ENCODE measurements at places on chromosomes 5 and 9. TPM values are rescaled to one million over a fixed set of nuclear protein-coding genes. Genes with fewer than 3 reads are reported as not detected.
A peak's percentile ranks its signal among the peaks of the same experiment; 100 is the strongest.

PDLIM4 gene
- 8.5 TPM for total RNA-seq

NPDC1 gene
- 116 TPM for total RNA-seq

PRRC2B gene
- 350 TPM for total RNA-seq

PLCXD3 gene
- total RNA-seq, result 0.26 TPM

PKD2L2 gene
- total RNA-seq, result not detected

CCDC183 gene
- total RNA-seq, result 1.2 TPM

CCDC152 gene
- 2.8 TPM for total RNA-seq

DNA sequence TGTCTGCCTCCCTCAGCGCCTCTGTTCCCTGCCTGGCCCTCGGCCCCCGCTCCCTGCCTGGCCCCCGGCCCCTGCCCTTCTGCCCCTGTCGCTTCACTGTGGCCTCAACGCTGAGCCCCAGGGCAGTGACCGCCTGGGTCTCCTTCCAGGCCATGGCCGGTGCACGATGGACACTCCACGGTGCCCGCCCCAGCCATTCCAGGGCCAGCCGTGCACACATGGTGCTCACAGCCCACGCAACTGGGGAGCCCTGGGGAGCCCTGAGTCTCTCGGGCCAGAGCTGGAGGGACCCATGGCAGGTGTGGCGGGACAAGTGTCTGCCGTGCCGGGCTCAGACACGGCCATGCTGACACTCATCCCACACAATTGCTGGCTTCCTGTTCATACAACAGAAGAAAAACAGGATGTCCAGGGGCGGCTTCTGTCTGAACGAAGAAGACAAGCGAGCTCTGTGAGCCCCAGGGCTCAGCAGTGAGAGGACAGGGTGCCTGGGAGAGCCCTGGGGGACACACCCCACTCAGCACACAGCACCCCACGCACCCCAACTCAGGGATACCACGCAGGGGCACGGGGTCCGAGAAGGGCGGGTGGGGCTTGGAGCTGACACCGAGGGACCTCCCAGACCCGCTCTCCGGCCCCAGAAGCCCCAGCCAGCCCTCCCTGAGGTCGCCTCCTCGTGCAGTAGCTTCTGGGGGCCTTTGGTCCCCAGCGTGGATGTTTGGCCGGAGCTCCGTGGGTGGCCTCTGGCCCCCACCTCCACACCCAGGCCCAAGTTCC is 35.7 kb downstream of the EXD3 start:
- H3K4me3 ChIP-seq, result no peak overlapping the region
- no peak for DNase-seq
- peaks cover 8% of the 10 kb centered on the region for H3K27me3 ChIP-seq

DNA sequence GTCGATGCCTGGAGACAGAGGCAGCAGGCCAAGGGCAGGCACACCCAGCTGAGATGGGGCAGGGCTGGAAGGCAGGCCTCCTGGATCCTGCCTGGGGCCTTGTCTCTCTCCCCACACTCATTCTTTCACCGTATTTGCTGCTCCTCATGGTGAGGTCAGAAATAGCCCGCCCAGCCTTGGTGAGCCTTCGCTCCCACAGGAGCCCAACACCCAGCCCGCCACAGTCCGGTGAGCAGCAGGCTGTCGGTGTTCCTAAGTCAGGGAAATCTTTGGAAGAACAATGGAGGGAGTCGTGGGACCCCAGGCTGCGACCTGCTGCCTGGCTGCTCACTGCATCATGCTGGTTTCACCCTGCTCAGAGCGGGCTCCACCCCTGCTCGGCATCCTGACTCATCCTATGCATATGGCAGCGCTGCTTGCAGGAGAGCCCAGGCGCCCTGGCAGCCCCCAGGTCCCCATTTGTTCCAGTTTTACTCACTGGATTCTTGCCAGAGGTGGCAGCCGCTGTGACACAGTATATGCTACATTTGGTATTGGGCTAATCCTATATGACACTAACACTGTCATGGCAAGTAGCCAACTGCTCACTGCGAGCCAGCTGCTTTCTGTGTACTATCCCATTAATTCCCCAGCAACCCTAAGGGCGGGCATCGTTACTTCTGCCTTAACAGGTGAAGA is 53.2 kb upstream of the NCS1 start:
- H3K4me1 ChIP-seq, result peaks cover 22% of the 10 kb centered on the region
- peaks cover 31% of the 10 kb centered on the region for H3K36me3 ChIP-seq
- no peak overlapping the region for H3K4me3 ChIP-seq
- no peak overlapping the region for H3K27ac ChIP-seq

- no peaks in the 10 kb centered on the region for H3K36me3 ChIP-seq
- H3K4me1 ChIP-seq, result peaks cover 3% of the 10 kb centered on the region
- DNase-seq, result no peak
- H3K4me3 ChIP-seq, result no peak overlapping the region
- H3K27ac ChIP-seq, result no peak overlapping the region
- H3K27me3 ChIP-seq, result no peaks in the 10 kb centered on the region
Measured at GRCh38 chr5:67187006-67187715, 9.4 kb downstream of the CD180 start.

DNA sequence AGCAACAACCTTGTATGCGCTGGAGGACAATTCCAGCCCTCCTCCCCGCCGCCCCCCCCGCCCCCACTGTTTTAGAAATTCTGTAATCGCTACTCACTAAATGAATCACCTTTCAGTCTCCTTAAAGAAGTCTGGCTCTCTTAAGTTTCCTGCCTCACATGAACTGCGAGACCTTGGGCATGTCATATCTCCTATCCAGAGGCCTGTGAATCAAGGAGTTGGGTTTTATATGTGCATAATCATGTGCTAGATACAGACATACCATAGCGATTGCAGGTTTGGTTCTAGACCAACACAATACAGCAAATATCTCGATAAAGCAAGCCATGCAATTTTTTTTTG is 337 bp upstream of the DMAC1 start:
- H3K27ac ChIP-seq, result peak overlapping the region; percentile 92
- H3K4me1 ChIP-seq, result peaks cover 5% of the 10 kb centered on the region
- no peaks in the 10 kb centered on the region for H3K27me3 ChIP-seq
- no peaks in the 10 kb centered on the region for H3K36me3 ChIP-seq
- no peak for DNase-seq

- DNase-seq, result no peak
- H3K36me3 ChIP-seq, result no peaks in the 10 kb centered on the region
- H3K4me3 ChIP-seq, result no peak overlapping the region
- peaks cover 2% of the 10 kb centered on the region for H3K4me1 ChIP-seq
- peaks cover 3% of the 10 kb centered on the region for H3K27me3 ChIP-seq
- no peak overlapping the region for H3K27ac ChIP-seq
Measured at GRCh38 chr9:16030528-16031185, 477.8 kb downstream of the CCDC171 start.

DNA sequence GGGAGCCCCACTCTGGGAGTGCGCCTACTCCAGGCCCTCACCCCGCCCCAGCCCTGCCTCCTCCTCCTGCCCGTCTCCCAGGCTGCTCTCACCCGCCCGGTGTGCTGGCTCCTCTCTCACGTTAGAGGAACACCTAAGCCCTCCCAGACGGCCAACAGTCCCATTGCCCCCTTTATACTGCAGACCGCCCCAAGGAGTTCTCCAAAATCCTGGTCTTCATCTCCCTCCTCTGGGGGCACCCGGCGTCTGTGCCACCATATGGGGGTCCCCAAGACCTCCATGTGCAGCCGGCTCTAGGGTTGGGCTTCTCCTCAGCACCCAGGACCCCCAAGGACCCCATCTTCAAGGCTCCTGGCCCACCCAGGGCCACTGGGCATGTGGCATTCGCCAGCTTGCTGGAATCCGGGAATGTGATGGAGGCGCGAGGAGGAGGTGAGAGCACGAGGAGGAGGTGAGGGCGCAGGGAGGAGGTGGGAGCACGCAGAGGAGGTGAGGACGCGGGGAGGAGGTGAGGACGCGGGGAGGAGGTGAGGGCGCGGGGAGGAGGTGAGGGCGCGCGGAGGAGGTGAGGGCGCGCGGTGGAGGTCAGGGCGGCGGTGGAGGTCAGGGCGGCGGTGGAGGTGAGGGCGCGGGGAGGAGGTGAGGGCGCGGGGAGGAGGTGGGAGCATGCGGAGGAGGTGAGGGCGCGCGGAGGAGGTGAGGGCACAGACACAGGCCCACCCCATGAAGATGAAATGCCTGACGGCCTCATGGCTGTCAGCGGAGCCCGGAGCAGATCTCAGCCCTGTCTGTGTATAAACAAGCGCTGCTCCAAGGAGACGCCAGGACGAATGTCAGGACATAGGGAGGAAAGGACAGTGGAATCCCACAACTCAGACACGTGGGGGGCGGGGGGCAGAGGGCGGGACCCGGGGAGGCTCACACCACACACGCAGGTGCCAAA is 41.2 kb downstream of the EXD3 start:
- H3K4me3 ChIP-seq, result no peak overlapping the region
- no peak for DNase-seq
- H3K27ac ChIP-seq, result no peak overlapping the region
- H3K4me1 ChIP-seq, result peaks cover 4% of the 10 kb centered on the region
- H3K27me3 ChIP-seq, result peaks cover 12% of the 10 kb centered on the region

- no peak overlapping the region for H3K27ac ChIP-seq
- no peak overlapping the region for H3K4me3 ChIP-seq
- no peaks in the 10 kb centered on the region for H3K27me3 ChIP-seq
- DNase-seq, result no peak
Measured at GRCh38 chr5:124231230-124231629, 515.2 kb downstream of the ZNF608 start.

DNA sequence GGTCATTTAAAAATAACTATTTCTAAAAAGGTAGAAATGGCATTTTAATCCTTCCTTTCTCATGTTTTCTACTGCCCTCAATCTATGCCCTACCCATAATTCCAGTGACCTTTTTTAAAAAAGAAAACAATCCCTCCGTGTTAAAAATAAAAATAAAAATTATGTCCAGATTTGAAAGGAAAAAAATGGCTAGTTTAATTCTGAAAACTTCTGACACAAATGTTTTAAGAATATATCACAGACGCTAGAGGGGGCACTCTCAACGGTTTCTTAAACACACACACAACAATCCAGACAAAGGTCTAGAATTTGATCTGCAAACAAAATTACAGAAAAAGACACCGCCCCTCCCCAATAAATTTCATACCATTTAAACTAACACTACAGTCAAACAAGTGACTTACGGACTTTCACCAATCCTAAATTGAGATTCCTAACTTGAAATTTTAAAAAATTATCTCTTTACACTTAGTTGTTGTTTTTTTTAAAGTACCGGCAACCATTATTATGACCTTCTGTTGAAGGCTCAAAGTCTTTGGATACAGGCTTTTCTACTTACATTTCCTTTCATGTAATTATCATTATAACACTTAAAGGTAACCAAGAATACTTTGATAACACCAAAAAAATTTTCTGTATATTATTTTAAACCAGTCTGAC is 38.2 kb downstream of the CLINT1 start:
- peak; percentile 34 for DNase-seq
- no peaks in the 10 kb centered on the region for H3K4me1 ChIP-seq
- H3K27me3 ChIP-seq, result peaks cover 2% of the 10 kb centered on the region
- peak overlapping the region; percentile 77 for H3K27ac ChIP-seq
- H3K4me3 ChIP-seq, result no peak overlapping the region
- no peaks in the 10 kb centered on the region for H3K36me3 ChIP-seq

- no peak overlapping the region for H3K27ac ChIP-seq
- H3K27me3 ChIP-seq, result no peaks in the 10 kb centered on the region
- peaks cover 8% of the 10 kb centered on the region for H3K4me1 ChIP-seq
- no peak overlapping the region for H3K4me3 ChIP-seq
Measured at GRCh38 chr9:128001779-128002298, 21.1 kb upstream of the EEIG1 start.

GRCh38 chr5:145163876-145164275 is 671.3 kb downstream of the PRELID2 start:
- H3K36me3 ChIP-seq, result no peaks in the 10 kb centered on the region
- H3K27ac ChIP-seq, result no peak overlapping the region
- DNase-seq, result no peak
- H3K4me3 ChIP-seq, result no peak overlapping the region

DNA sequence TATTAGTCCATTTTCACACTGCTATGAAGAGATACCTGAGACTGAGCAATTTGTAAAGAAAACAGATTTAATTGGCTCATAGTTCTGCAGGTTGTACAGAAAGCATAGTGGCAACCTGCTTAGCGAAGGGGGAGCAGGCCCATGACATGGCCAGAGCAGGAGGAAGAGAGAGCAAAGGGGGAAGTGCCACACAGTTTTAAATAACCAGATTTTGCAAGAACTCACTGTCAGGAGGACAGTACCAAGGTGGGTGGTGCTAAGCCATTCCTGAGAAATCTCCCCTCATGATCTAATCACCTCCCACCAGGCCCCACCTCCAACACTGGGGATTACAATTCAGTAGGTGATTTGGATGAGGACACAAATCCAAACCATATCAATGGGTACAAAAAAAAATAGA is 16.8 kb upstream of the PCSK5 start:
- H3K4me3 ChIP-seq, result no peak overlapping the region
- no peaks in the 10 kb centered on the region for H3K27me3 ChIP-seq
- no peaks in the 10 kb centered on the region for H3K36me3 ChIP-seq
- no peaks in the 10 kb centered on the region for H3K4me1 ChIP-seq
- no peak overlapping the region for H3K27ac ChIP-seq

Measured in endothelial cell (in vitro differentiated cells).